Effector memory CD8-positive, alpha-beta T cell (primary cell): ENCODE measurements at places on chromosomes 7 and 10.

DNA sequence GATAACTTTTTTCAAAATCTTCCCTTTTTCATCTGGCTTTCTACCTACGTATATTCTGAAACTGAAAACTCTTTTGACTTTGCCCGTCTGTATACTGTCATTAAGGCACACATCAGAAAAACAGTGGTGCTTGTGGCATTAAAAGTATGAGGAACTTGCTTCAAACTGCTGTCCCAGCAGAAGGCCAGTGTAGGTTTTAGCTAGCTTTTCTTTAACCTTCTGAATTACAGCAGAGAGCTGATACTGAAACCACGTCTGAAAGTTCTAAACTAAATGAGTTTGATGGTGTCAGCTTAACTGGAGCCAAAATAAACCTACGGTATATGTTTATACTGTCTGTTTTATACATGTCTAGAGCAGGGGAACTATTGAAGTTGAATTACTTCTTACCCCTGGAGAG is 283.4 kb downstream of the TFEC start:
- DNase-seq: no peak

- DNase-seq: no peak
Observed at GRCh38 chr7:135083005-135083404, 64.9 kb upstream of the TMEM140 start.

- DNase-seq: no peak
Observed at GRCh38 chr7:27945058-27945795, 205.3 kb downstream of the TAX1BP1 start.

- no peak for DNase-seq
Observed at GRCh38 chr10:60414877-60415585, 25.4 kb upstream of the ANK3 start.

DNA sequence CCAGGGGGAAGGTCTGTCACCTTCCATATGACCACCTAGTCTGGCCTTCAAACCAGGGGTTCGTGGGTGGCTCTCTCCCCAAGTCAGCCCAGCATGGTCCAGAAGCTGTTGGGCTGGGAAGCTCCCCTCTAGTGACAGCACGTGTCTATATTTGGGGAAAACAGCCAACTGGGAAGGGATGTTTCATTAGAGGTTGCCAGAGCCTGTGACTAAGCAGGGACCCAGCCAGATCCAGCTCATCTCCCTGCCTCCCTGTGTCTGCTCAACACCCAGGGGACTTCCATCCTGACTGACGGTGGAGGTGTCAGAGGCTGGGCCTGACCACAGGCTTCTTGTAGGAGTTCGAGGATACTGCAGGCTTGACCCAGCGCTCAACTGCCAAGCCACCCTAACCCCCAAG is 10.5 kb downstream of the STYXL1 start:
- DNase-seq: no peak

DNA sequence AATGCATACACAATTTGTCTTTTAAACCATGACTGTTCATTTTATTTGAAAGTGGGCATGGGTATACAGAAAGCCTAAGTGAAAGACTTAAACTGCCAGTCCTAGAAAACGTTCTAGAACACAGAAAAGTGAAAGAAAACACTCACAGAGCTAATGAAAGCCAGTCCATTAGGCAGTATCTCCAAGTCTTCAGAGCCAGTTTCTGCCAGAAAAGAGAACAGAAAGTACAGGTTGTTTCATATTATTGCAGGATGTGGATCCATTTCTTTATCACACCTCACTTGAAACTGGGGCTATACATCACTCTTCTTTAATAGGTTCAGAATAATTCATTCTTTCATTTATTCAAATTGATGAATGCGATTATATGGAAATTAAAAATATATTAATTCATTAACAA is 7.7 kb downstream of the PON1 start:
- DNase-seq: no peak

GRCh38 chr10:81920213-81920829 is 45.3 kb downstream of the NRG3 start:
- no peak for DNase-seq

DNA sequence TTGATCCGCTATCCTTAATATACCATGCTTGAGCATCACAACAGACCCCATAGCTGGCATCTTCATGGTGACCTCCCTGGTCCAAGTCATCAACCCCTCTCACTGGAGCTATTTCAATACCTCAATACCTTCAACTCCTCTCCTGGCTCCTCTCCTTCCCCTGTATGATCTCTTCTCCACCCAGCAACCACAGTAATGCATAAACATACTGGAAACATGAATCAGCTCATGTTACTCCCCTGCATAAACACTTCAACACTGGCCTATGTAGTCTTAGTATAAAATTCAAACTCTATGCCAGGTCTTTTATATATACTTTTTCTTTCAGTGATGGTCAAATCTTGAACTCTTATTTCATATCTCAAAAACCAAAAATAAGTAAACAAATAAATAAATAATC is 31.8 kb upstream of the TMEM273 start:
- DNase-seq: no peak

DNA sequence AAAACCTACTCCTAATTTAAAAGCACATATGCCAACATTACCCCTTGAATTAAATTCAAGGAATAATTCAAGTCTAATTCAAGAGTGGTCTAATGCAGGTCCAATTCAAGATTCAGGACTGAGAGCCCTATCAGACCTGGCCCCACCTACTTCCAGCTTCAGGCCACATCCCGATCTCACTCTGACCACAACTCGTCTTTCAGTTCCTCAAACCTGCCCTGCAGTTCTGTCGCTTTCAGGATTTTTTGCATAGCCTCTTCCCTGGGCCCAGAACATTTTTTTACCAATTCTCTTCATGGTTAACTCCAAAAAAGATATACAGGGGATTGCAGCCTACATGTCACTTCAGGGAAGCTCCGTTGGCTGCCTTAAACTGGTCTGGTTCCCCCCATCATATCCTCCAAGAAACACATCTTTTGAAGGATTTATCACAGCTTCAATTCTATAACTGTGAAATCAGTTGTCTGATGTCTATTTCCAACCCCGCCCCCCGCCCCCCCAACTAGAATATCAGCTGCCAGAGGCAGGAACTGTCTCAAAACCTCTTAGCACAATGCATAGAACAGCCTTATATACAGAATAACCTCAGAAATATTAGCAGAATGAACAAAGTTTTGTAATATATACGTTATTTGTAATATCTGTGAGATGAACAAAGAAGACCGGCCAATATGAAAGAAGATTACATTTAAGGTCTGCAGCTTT is 20.8 kb downstream of the CCDC6 start:
- no peak for DNase-seq

DNA sequence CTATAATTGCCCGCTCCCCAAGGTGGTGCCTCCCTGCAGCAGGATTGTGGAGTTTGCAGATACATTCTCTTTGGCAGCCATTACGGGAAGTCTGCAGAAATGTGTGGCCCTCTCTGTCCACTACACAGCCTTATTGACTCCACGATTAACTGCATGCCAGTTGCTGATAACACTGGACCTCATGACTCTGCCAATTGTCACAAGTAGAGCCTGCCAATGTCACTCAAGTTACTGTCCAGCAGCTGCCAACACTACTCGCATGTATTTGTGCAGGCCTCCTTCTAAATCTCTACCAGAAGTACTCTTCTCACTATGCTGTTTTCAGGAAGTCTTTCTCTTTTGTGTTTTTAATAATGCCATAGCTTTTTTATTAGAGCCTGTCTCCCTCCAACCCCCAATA is 128.8 kb downstream of the PPP1R3A start:
- DNase-seq: no peak

- DNase-seq: no peak
Observed at GRCh38 chr10:123751342-123752134, 85.4 kb downstream of the GPR26 start.

DNA sequence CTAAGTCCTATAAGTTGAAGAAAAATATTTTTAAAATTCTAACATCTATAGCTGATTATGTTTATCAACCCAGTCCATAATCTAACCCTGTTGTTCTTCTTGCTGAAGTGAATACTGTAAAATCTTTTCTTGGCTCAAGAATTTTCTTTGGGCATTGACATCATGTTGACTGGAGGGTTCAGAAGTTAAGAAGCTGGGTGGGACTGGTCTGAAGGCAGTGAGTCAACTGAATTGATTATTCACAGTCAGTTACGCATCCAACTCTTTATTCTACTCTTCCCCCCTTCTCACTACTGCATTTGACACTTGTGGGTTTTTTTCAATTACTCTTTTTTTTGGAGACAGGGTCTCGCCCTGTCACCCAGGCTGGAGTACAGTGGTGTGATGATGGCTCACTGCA is 31.0 kb downstream of the DENND2A start:
- no peak for DNase-seq

- no peak for DNase-seq
Observed at GRCh38 chr10:43817368-43817767, 168.7 kb upstream of the ZNF32 start.

DNA sequence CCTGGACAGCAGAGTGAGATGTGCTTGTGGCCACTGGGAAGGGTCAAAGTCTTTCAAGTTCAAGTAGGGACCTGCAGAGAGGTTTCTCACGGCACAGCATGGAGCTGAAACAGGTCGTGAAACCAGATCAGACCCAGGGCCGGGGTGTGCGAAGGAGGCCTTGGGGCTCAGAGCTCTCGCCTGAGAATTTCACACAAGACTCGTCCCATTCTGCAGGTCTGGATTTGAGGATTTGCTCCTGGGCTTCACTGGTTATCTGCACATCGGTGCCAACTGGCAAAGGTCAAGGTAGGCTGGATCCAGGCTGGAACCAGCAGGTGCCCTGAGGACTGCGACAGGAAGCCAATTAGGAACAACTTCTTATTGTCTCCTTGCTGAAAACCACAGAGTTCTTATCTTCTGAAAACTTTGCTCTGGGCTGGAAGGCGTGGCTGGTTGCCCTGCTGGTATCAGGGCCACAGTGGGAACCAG is 24.0 kb upstream of the GTF2I start:
- DNase-seq: no peak

DNA sequence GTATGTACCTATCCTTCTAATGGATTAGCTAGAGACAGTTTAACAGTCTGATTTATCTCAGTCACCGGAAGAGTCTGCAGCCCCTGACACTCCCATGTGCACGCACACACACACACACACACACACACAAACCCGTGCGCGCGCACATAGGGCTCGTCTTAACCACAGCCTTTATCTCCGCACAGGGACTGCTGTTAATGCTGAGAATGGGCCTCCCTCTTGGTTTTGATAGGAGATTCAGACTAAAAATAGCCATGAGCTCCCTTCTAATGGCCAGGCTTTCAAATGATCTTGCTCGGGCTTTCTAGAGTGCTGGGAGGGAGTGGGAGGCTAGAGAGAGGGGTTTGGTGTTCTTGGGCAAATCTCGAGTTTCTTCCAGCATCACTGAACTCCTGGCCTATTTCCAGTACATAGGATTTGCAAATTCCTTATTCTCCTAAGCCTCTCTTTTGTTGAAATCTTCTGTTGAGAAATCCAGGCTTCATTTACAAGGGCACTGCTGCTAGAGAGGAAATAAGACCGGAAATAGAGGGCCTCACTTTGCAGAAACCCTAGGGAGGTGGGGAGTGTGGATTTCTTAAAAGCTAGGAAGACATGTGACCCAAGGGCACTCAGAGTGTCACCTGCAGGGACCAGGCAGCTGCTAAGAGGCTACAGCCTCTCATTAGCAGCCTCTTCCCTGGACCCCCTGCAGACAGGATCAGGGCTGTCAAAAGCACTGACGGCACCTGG is 2.4 kb downstream of the TMEM72 start:
- DNase-seq: no peak

DNA sequence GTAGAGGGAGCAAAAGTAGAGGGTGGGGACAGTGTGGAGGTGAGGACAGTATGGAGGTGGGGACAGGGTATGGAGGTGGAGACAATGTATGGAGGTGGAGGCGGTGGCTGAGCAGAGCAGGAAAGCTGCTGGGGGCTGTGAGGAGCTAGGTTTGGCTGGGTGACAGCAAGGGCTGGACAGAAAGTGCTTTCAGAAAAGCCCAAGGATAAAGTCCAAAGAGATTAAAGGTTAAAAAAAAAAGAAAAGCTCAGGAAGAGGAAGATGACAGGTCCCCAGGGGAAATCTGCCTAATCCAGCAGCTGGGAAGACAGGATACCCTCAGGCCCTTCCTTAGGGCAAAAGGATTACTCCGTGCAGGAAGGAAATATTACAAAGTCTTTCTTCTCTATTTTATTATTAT is 32.1 kb upstream of the PFKFB3 start:
- DNase-seq: no peak

- no peak for DNase-seq
Observed at GRCh38 chr7:26853788-26854393, 10.5 kb downstream of the SKAP2 start.
